ENCODE measurements at places on chromosomes 7 and 10. TPM values are rescaled to one million over a fixed set of nuclear protein-coding genes. Genes with fewer than 3 reads are reported as not detected.

PVRIG gene
- polyA plus RNA-seq, result not detected

ANKRD7 gene
- polyA plus RNA-seq, result 6.3 TPM

CHAT gene
- polyA plus RNA-seq, result not detected

C10orf105 gene
- not detected for polyA plus RNA-seq

BRAF gene
- polyA plus RNA-seq, result 4.1 TPM

GDF2 gene
- not detected for polyA plus RNA-seq

SPAM1 gene
- not detected for polyA plus RNA-seq

SFTPD gene
- polyA plus RNA-seq, result 1.2 TPM

MLXIPL gene
- 0.23 TPM for polyA plus RNA-seq

TDRD1 gene
- polyA plus RNA-seq, result 0.36 TPM

TMEM229A gene
- polyA plus RNA-seq, result 0.63 TPM
